Spleen (tissue), 13 donors: ENCODE measurements at places on chromosomes 5 and 9. TPM values are rescaled to one million over a fixed set of nuclear protein-coding genes. Genes with fewer than 3 reads are reported as not detected.
A peak's percentile ranks its signal among the peaks of the same experiment; 100 is the strongest.

DNA sequence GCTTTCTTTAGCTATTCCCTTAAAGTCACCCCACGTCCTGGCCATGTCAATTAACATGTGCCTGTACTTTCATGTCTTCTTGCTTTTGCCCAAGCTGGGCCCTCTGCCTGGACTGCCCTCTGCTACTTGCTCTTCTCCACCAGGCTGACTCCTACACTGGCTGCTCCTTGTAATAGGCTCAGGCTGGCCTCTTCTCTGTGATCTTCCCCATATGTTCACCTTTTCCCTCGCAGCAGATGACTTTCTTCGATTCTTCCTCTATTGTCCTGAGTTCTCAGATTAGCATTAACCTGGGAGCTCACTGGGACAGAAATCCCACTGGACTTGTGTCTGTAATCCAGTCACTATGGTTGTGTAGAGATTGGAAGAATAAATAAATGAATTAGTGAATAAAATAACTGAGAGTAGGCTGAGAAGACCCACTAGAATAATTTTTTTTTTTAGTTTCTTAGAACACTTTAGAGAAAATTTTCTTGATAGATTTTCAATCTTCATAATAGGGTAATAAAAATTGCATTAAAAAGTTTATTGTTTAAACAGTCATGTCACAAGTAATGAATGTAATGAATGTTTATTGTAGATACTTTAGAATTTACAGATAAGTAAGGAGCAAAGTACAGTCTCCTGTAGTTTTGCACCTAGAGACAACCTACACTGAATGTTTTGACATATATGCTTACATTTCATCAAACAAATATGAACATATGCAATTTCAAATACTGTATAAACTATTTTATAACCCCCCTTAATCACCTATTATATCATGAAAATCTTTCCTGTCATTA lies 47.4 kb upstream of the TNFSF15 start:
- DNase-seq, result no peak

GRCh38 chr9:94843134-94843533 lies 116.6 kb downstream of the AOPEP start:
- DNase-seq, result no peak

DNA sequence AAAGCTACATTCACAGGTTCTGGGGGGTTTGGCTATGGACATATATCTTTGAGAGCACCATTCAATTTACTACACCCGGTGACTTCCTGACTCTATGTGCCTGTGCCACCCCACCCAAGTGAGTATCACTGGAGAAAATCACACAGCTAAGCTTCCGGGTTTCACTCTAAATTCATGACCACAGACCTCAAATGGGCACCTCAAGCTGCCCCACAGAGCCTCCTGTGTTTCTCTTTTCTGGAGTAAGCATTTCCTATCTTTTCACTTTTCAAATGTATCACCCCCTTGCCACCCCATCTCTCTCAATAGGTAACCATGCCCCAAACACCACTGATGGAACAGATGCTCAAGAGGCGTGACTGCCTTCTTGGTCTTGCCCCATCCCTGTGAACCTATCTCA lies 49.2 kb upstream of the NEK6 start:
- DNase-seq, result no peak

DNA sequence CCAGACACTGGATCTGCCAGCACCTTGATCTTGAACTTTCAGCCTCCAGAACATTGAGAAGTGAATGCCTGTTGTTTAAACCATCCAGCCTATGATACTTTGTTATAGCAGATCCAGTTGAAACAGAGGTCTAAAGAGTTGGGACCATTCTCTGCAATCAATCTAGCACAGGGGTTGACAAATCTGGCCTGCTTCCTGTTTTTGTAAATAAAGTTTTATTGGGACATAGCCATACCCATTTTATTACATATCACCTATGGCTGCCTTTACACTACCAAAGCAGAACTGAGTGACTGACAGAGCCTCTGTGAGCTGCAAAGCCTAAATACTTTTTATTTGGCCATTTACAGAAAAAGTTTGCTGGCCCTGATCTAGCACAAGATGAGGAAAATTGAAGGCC lies 62.0 kb downstream of the BARX1 start:
- no peak for DNase-seq

The AHRR gene
- total RNA-seq, result 13.2 TPM

- no peak for DNase-seq
These were observed 267.5 kb downstream of the NR3C1 start for GRCh38 chr5:143135832-143136551.

GRCh38 chr9:138073408-138073807 lies 195.8 kb downstream of the CACNA1B start:
- DNase-seq, result peak; percentile 41

The TMOD1 gene
- 4.0 TPM for total RNA-seq

GRCh38 chr5:2432076-2432920 lies 319.2 kb downstream of the IRX2 start:
- DNase-seq, result no peak

DNA sequence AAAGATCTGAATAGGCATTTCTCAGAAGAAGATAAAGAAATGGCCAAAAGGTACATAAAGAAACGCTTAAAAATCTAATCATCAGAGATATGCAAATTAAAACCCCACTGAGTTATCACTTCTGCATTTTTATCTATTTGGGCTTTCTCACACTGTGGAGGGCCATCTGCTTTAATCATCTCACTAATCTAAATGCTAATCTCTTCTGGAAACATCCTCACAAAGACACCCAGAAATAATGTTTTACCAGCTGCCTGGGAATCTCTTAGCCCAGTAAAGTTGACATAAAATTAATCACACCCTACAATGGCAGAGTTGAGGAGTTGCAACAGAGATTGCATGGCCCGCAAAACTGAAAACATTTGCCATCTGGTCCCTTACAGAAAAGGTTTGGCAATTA lies 407.9 kb upstream of the CYLC2 start:
- no peak for DNase-seq

DNA sequence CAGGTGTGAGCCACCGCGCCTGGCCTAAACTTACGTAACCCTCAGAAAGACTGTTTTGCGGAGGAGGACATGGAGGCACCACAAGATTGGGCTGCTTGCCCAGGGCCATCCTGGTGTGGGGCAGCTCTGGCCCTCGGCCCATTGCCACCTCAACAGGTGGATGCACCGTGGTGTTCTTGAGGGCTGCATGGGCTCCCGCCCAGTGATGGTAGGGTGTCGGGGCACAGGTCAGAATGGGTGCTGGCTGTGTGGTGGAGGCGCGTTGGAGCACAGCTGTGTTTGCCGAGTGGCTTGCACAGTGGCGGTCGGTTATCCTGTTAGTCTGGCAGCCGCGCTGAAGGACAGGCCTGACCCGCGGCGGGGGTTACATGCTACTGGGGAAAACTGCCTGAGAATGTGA lies 196.9 kb downstream of the CACNA1B start:
- DNase-seq, result peak; percentile 45
